Breast epithelium (tissue), 4 donors: ENCODE measurements at places on chromosomes 16 and 17. TPM values are rescaled to one million over a fixed set of nuclear protein-coding genes. Genes with fewer than 3 reads are reported as not detected.

DNA sequence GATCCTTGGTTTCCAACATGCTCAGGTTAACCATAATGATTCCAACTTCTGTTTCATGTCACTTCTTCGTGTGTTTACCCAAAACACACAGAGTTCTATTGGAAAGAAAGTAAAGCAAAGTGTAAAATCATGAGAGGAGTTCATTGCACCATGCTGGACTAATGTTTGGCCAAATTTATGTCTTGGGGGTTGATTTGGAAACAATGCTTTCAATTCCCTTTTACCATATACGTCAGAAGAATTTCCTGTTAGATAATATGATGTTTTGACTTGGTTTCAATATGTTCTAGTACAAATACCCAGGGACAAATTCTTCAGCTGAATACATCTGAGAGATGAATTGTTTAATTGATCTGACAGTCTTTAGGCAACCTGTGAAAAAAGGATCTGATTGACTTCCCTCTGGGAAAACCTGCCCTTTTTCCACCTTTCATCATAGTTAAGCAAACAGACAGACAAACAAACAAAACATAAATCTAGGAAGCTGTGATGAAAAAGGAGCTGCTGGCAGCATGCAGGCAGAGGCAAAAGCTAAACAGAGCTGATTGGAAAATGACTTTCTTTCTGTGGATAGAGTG, 26.0 kb upstream of the MPHOSPH6 start:
- no peak for DNase-seq

DNA sequence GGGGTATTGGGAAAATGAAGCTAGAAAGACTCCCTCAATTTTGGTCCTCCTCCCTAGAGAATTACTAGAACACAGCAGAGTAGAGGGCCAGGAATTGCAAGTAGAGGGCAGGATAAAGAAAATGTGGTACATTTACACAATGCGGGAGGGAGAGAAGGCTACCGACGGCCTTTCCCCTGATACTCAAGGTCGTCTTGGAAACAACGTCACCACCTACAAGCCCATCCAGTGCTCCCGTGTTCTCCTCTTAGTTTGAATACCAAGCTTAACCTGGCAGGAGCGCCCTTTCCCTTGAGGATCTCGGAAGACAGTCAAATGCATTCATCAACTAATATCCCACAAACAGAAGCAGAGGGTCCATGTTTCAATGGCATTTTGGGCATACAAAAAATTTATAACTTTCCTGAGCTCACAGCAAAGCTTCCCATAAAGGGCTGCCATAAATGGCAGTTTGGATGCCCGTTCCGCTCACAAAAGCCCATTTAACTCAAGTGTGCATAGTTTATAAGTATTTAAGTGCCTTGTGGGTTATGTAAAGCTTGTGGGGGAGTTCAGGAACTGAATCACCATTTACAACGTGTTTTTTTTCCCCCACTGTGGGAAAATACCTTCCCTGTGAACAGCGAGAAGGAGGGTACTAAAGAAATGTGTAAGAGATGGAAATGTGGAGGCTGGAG, 414.6 kb downstream of the SLC39A11 start:
- no peak for DNase-seq

DNA sequence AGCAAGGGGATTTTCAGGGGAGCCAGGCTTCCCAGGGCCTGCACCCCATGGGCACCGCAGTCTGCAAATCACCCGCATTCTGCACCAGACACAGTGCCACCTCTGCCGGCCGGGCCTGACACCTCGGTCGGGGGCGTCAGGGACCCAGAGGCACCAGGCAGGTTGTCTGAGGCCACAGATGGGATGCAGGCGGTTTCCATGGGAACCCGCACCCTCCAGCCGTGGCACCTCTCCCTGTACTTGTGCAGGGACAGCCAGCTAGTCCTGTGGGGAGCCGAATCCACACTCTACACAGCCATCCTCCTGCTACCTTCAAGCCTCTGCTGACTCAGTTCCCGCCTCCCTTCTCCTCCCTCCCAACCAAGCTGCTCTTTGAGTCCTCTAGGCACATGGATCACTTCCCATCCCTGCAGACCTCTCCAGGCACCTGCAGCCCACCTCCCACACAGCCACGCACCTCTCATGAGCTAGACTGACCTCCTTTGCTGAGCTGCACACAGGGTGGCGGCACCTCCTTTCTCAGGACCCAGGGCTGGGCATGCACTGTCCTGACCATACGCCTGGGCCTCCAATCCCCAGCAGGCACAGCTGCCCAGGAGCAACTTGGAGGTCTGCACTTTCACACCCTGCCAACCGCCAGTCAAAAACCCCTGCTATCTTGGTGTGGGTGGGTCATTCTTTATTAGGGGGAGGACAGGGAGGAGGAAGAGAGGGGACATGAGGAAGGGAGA, 119.5 kb downstream of the C16orf78 start:
- DNase-seq: no peak

DNA sequence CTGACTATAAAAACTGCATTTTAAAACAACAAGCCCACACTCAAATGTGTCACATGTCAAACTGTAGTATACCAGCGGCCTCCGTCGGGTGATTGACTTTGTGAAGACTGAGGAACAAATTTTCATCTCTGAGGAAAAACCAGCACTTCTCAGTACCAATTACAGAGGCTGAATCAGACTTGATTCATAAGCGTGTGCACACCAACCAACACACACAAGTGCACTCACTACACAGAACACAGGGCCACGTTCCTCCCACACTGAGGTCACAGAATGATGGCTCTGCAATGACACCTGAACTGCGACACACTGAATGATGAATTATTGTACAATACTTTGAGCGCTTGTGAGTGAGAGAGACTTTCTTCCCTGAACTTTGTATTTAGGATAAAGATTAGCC, 29.6 kb downstream of the XPO6 start:
- DNase-seq: no peak

GRCh38 chr16:61555718-61556441, 480.4 kb downstream of the CDH8 start:
- DNase-seq: no peak

The ZNF652 gene
- 72.4 TPM for total RNA-seq
